ENCODE measurements at places on chromosomes 12 and 14.
A peak's percentile ranks its signal among the peaks of the same experiment; 100 is the strongest.

DNA sequence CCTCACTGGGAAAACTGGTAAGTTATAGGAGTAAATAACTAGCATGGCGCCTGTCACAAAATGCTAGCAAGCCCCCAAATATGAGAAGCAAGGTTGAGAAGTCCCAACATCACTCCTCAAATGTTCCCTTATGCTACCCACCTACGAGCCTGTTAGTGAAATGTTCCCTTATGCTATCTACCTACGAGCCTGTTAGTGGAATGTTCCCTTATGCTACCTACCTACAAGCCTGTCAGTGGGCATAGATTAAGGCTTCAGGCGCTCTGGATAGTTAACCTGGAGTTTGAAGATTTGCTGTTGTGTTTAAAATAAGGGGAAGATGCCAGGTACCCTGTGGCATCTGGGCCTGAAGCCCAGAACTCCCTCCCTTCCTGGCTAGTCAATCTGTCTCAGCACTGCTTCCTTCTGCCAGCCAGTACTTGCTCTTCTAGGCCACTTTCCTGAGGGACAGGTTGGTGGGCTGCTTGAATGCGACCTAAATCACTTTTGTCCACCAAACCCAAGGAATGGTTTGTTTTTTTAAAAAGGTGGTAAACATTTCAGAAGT is 67.1 kb upstream of the SINHCAF start:
- DNase-seq, result no peak

- DNase-seq, result no peak
Observed at GRCh38 chr12:58656254-58657009, 263.9 kb downstream of the LRIG3 start.

- no peak for DNase-seq
Observed at GRCh38 chr14:79318371-79318770, 892.9 kb downstream of the DIO2 start.

- no peak for DNase-seq
Observed at GRCh38 chr14:100674897-100675619, 51.6 kb upstream of the DLK1 start.

GRCh38 chr12:68221497-68221896 is 4.1 kb downstream of the IL26 start:
- no peak for DNase-seq

- peak; percentile 74 for DNase-seq
Observed at GRCh38 chr12:89883630-89884389, 175.2 kb upstream of the ATP2B1 start.

GRCh38 chr14:23114669-23115038 is 4.4 kb downstream of the CEBPE start:
- DNase-seq, result no peak

DNA sequence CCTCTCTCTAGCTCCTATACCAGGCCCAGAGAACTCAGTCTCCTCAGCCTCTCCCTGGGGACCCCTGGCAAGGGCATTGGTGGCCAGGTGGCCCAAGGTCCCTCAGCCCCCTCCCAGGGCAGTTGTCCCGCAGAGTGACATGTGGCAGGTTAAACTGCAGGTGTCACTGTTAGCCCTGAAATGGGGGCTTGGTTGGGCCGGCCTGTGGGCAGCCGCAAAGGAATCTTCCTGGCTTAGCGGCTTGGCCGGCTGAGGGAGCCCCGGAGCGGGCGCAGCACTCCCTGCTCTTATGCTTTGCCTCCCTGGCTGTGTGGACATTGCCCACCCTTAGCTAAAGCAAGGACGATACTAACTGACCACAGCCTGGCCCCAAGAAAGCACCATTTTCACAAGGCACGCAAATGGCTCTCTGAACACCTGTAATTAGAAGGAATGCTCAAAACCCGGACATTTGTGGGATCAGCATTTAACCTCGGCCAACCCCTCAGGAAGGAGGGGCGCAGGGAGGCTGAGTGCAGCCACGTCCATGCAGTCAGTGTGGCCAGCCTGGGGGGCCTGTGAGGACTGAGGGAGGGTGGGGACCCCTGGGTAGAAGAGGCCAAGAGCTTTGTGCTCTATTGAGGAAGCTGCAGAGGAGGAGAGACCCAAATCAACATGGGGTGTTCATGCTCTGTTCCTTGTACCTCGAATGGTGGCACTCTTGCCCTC is 82.2 kb downstream of the PAPOLA start:
- DNase-seq, result peak; percentile 69

- DNase-seq, result no peak
Observed at GRCh38 chr12:89023936-89024335, 328.4 kb downstream of the DUSP6 start.

- DNase-seq, result no peak
Observed at GRCh38 chr14:52108823-52109222, 40.0 kb upstream of the NID2 start.

DNA sequence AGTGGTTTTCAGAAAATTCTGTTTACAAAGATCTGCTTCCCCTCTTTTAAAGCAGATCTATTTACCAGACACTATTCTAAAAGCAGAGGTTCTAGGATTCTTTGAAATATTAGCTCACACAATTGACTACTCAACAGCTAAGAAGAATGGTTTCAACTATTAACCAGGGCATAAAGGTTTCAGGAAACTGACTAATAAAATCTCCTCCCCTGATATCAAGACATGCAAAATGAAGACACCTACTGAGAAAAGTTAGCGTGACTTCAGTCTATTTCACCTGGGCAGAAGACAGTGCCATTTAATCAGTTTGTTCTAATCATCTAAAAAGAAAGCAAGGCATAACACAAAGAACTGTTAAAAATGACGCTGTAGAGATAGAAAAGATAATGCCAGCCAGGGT is 22.2 kb downstream of the DAD1 start:
- no peak for DNase-seq

DNA sequence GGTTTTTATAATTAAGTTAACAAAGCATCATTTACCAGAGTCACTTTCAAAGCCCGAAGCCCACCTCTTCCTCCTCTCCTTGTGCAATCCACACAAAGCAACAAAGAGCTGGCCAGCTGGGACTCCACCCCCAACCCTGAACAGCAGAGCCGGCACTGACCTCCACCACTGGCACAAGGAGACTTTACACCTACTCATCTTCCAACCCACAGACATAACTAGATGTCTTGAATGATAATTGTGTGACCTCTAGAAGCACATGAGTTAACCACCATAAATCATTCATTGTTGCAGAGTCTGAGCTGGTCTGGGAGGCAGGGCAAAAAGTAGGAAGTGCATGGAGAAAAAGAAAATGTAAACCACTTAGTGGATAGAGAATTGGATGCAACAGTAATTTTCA is 72.2 kb downstream of the ST8SIA1 start:
- no peak for DNase-seq

GRCh38 chr12:53955776-53956250 is 1.1 kb downstream of the HOXC12 start:
- no peak for DNase-seq

DNA sequence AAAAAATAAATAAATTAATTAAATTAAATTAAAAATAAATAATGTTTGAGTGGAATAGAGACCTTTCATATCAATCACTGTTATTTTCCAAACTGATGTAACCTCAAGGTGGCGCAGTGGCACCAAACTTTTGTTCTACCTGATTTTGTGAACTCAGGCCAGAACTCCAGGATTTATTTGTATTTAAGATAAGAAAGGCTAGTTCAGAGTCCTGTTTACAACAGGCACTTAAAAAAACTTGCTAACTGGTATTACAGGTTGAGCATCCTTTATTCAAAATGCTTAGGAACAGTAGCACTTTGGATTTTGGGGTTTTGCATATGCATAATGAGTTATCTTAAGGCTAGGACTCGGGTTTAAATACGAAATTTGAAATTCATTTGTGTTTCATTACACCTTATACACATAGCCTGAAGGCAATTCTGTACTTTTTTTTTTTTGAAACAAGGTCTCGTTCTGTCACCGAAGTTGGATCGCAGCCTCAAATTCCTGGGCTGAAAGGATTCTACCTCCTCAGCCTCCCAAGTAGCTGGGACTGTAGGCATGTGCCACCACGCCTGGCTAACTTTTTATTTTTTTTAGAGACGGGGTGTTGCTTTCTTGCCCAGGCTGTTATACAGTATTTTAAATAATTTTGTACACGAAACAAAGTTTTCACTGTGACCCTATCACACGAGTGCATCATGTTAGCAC is 32.4 kb downstream of the YY1 start:
- peak; percentile 38 for DNase-seq

- no peak for DNase-seq
Observed at GRCh38 chr12:46787496-46788055, 38.2 kb downstream of the SLC38A4 start.

DNA sequence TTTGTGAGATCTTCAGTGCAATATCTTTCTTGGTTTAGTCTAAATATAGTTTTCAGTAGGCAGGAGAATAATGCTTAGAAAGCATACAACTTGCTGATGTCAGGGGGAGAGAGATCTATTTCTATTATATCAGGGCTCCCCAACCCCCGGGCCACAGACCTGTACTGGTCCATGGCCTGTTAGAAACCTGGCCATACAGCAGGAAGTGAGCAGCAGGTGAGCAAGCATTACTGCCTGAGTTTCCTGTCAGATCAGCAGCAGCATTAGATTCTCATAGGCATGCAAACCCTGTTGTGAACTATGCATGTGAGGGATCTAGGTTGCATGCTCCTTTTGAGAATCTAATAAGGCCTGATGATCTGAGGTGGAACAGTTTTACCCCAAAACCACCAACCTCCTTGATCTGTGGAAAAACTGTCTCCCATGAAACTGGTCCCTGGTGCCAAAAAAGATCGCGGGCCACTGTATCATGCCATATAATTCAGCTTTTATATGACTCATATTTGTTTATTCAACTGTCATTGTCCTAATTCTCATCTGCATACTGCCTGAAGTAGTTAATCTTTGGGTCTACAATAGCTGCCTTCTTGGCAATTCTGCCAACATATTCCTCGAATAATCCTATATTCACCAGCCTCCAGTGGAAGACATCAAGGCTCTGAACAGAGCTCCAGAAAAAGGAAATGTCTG is 163.6 kb upstream of the DYRK2 start:
- no peak for DNase-seq

- DNase-seq, result no peak
Observed at GRCh38 chr14:64971943-64972791, at the start of gene RAB15. Gene RAB15, minus strand, starts transcription at chr14:64972336. Its CDS starts 260 bp downstream, at chr14:64972076.

- DNase-seq, result no peak
Observed at GRCh38 chr14:36773558-36773957, 111.9 kb downstream of the PAX9 start.

DNA sequence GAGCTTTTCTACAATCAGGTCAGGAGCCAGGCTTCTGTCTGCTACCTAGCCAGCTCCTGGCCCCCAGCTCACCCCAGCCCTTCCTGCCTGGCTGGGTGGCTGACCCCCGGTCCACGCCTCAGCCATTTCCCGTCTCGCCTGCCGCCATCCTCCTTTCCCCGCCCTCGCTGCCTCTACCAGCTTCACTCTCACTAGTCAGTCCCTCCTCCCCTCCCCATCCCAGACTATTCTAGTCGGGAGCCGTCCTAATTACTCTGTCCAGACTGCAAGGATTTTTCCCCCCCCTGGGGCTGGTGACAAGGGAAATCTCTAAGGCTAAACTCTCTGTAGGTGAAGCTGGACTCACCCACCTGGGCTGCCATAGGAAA is 825 bp downstream of the DHH start:
- no peak for DNase-seq

GRCh38 chr12:114221136-114221833 is 184.7 kb downstream of the TBX5 start:
- no peak for DNase-seq

DNA sequence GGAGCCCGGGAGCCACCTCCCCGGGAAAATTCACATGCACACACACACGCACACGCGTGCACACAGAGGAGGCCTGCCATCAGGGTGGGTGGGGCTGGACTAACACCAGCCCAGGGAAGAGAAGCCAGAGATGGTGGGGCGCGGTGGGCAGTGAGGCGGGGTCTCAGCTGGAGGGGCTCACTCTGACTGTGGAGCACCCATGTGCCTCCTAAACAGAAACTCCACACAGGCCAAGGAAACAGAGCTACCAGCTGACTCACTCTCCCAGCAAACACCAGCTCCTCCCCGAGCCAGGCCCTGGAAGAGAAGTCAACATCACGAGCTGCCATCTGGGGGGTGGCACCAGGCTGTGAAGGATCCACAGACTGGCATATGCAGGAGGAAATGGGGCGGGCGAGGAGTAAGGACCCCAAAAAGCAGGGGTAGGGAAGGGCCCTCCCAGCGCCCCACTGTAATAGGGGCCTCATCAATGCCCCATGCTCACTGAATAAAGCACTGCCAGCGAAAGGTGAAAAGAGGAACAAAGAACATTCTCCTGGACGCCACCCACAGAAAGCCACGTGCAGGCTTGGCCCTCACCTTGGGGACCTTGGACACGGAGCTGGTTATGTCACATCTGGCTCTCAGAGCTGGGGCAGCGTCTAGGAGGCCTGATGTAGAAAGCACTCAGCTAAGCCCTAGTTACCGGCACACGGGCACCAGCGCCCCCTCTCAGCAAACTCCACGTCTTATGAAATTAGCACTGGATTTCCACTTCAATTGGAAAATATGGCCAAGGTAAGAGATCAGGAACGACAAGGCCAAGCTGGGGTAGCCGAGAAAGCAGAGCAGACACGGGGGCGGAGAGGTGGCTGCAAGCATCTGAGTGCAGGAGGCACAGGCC is 8.4 kb upstream of the INF2 start:
- peak; percentile 83 for DNase-seq

GRCh38 chr12:124147575-124147974 is 147.3 kb upstream of the RFLNA start:
- no peak for DNase-seq

- no peak for DNase-seq
Observed at GRCh38 chr14:85934123-85934885, 404.4 kb downstream of the FLRT2 start.

GRCh38 chr14:28783664-28784063 is 17.1 kb downstream of the FOXG1 start:
- no peak for DNase-seq

Data from NCI-H1694 (cell line).